GM10248 (cell line): ENCODE measurements at places on chromosomes 12 and 14.

DNA sequence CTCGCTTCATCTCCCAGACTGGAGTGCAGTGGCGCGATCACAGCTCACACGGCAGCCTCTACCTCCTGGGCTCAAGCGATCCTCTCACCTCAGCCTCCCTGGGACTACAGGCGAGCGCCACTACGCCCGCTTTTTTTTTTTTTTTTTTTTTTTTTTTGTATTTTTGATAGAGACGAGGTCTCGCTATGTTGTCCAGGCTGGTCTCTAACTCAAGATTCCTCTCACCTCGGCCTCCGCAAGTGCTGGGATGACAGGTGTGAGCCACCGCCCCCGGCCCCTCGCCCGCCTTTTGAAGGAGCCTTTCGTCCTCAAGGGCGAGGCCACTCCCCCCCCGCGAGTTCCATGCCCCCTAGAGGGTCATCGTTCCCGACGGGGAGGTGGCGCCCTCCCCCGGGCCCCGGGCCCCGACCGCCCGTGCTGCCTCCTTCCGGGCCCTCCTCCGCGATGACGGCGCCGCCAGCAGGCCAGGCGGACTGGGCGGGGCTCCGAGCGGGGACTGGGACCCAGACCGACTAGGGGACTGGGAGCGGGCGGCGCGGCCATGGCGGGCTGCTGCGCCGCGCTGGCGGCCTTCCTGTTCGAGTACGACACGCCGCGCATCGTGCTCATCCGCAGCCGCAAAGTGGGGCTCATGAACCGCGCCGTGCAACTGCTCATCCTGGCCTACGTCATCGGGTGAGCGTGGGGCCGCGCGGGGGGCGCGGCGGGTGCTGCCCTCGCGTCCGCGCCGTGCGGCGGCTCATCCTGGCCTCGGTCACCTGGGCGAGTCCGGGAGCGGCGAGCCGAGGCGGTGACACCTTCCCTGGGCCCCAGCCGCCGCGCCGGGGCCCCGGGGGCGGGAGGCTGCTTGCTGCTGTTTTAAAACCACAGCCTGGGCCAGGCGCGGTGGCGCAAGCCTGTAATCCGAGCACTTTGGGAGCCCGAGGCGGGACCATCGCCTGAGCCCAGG lies at the start of gene P2RX4:
TSS of gene P2RX4 (plus strand) at position 506 of the 949 bp plus-strand sequence. CDS start at position 542, 36 bp downstream.
- DNase-seq: peak; percentile 96

DNA sequence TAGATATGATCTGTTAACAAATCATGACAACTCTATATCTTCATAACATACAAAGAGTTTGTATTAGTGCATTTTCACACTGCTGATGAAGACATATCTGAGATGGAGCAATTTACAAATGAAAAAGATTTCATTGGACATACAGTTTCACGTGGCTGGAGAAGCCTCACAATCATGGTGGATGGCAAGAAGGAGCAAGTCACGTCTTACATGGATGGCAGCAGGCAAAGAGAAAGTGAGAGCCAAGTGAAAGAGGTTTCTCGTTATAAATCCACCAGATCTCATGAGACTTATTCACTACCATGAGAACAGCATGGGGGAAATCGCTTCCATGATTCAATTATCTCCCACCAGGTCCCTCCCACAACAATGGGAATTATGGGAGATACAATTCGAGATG lies 157.6 kb downstream of the DUSP6 start:
- no peak for DNase-seq

DNA sequence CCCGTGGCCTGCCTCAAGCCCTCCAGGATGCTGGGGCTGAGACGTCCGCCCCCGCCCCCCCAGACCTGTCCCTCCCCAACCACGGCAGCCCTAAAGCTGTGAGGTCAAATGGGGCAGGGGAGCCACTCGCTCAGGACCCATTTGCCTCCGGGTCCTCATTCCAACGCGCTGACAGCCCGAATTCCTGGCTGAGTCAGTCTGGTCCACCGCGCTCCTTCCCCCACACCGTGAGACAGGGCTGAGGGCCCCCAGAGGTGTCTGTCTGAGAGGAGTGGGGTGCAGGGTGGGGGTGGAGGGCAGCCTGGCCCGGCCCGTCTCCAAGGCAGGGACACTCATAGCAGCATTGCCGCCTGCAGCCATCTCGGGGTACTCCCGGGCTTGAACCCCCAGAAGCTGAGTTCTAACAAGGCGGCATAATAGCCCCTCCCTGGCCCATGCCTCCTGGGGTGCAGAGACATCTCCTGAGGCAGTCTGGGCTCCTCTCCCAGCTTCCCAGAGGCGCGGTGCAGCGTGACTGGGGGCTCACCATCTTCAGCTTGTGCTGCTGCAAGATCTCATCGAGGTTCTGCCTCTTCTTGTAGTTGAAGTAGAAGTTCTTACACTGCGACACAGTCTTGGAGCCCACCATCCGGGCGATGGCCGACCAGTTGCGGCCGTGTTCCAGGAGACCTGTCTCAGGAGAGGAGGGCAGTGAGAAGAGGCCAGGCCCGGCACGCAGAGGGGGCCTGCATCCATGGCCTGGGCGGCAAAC lies 90.5 kb downstream of the RFLNA start:
- no peak for DNase-seq

- DNase-seq: no peak
Measured at GRCh38 chr12:51907083-51907855, at the start of gene ACVRL1. Gene ACVRL1, plus strand, starts transcription at chr12:51907504. Its CDS starts 4,971 bp downstream, at chr12:51912475.

DNA sequence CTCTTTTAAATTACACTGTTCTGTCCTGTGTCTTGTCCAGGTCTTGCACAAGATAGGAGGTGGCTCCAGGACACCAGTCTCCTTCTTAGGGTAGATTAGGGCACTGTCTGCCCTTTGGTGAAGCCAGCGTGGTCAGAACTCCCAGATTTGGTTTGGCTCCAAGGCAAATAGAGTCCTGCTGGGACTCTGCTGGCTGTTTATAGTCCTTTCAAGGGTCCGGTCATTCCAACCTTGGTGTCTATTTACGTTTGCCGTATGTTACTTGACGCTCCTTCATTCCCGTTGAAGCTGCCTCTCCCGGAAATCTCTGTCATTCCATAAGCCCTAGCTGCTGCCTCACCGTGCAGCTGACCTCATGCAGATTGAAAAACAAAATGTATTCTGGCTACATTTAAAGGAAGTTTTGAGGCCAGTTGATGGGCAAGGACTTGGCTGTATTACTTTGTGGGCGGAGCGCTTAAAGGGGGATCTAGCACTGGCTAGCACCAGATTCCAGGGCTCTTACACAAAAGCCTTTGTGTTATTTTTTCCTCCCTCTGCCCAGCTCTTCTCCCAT lies 180.6 kb downstream of the AKAP6 start:
- DNase-seq: no peak
